Left renal cortex interstitium (tissue), 4 donors: ENCODE measurements at places on chromosomes 11 and 22.
A peak's percentile ranks its signal among the peaks of the same experiment; 100 is the strongest.

- no peak for DNase-seq
Observed at GRCh38 chr22:20526628-20527355, 19.4 kb downstream of the MED15 start.

- DNase-seq, result no peak
Observed at GRCh38 chr11:111194860-111195568, 50.5 kb upstream of the POU2AF2 start.

DNA sequence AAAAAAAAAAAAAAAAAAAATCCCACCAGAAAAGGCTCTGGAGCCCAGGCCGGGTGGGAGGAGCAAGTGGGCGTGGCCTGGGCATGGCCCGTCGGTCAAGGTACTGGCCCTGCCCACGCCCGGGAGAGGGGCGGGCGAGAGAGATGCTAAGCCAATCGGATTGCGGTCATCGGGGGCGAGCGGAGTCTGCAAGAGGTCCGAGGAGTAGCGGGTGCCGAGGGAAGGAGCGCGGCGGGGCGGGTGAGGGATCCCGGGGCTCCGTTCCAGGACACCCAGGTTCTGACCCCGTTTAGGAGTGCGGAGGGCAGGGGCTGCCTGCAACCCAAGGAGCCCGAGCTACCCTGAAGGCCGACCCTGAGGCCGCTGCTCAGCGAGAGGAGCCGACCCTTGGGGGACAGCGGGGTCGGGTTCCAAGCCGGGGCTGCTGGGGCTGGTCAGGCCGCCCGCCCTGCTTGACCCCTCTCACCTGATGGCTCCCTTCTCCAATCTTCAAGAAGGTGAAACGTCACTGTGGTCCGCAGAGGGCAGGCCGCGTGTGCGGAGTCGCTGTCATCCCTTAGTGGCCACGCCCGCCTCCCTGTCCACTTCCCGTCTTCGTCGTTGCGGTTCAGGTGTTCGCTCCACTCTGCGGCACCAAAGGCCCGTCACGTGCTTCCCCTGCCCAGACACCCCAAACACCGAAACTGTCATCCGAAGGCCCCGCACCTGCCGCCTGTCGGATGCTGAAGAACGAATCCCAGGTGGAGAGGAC lies 11.1 kb upstream of the TAB1 start:
- DNase-seq, result peak; percentile 43

DNA sequence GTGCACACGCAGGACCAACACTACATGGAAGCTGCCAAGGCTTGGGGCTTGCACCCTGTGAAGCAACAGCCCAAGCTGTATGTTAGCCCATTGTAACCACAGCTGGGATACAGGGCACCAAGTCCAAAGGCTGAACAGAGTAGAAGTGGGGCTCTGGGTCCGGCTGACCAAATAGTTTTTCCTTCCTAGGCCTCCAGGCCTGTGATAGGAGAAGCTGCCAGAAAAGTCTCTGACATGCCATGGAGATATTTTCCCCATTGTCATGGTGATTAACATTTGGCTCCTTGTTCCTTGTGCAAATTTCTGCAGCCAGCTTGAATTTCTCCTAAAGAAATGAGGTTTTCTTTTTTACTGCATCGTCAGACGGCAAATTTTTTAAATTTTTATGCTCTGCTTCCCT lies 941.2 kb downstream of the FAM181B start:
- no peak for DNase-seq

GRCh38 chr11:75219869-75220268 lies 20.7 kb upstream of the TPBGL start:
- no peak for DNase-seq

DNA sequence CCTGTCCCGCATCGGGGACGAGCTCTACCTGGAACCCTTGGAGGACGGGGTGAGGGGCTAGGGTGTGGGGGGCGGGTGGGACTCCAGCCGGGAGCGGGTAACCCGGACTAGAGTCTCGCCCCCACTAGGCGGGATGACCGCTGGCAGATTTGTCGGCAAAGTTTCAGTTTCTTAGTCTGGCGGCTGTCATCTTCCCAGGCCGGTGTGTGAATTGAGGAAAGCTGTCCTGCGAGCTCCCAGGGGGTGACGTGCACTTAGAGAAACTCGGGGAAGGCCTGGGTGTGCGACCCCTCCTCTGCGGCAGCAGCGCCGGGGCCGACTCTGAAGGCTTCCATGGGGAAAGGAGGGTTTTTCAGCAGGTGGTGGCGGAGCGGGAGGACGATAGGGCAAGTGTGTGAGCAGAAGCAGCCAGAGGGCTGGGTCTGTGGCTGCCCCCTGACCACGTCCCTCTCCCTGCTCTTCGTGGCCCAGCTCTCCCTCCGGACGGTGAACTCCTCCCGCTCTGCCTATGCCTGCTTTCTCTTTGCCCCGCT lies 463 bp downstream of the RAD9A start:
- no peak for DNase-seq
